ENCODE measurements at places on chromosomes 11 and 22. TPM values are rescaled to one million over a fixed set of nuclear protein-coding genes. Genes with fewer than 3 reads are reported as not detected.

- no peak for DNase-seq
Measured at GRCh38 chr11:113411536-113411935, 24.0 kb downstream of the ANKK1 start.

GRCh38 chr11:126360049-126360446 lies 4.6 kb downstream of the ST3GAL4 start:
- DNase-seq, result no peak

DNA sequence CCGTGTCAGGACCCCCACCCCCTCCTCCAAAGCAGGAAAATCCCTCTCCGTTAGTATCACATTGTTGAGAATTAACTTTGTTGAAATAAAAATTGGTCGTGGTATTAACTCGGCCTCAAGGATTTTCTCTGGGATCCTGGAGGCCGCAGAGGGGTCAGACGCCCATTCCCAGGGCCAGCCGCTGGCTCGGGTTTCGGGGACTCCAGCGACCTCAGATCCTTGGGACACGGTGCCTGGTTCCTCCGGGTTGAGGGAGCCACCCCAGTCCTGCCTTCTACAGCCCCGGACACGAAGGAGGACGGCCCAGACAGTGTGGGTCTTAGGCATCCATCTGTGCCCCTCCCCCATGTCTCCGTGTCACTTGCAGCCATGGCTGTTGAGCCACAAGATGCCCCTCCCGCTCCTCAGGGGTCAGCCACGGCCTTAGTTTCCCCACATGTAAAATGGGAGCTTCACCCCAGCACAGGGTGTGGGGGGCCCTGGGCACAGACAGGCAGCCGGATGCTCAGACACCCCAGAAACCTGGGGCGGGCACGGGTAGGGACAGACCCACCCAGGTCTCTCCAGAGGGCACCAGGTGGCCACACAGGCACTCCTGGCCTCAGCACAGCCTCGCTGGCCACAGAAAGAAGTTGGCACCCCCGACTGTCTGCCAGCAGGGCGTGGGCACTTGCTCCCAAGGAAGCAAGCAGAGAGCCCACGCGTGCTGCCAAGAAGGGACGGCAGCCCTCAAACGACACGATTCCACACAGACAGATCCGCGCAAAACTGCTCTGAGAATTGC lies 15.5 kb downstream of the GP1BB start:
- DNase-seq, result no peak

DNA sequence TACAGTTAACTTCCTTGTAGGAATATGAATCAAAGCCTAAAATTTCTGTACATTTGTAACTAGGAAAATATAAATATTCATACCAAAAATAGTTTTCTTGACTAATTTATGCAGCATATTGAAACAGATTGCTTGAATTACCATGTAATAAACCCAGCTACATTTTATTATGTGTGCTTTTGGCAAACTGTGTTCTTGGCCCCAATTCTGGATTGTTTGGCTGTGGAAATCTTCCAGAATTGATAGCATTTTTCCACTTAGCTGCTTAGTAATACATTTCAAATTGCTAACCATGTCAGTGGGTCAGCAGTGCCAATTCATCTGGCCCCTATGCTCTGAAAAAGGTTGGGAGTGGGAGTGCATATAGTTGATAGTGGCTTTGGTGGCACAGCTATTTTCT lies 32.3 kb downstream of the PDHX start:
- DNase-seq, result no peak

DNA sequence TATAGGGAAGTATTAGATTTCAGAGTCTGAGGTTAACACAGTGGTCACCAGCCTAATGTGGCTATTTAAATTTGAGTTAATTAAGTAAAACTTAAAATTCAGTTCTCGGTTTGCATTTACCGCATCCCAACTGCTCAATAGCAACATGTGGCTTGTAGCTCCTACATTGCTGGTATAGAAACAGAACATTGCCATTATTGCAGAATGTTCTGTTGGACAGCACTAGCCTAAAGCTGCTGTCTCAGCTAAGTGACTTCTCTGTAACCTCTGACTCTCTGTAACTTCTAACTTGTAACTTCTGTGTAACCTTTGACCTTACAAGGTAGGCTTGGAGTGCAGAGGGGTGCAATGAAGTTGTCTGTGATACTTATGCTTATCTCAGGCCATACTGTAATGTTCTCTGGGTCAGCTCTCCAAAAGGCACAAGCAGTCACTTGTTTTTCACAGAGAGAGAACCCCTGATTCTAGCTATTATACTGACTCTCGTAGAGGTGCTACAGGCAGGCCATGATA lies 78.7 kb downstream of the ZNRF3 start:
- no peak for DNase-seq

DNA sequence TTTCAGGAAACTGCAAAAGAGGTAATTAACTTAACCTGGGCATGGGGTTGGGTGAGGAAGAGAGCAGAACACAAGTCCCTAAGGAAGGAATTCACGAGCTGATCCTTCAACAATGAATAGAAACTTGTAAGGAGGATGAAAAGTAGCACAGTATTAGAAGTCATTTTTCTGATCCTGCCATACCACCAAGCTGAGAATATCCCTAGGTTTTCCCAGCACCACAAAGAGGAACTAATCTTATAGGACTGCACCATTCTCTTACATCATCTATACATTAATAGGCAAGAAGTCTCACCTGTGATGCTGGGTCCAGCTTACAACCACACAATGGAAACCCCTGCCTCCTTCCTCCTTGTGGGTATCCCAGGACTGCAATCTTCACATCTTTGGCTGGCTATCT lies at the start of gene OR52I1:
Gene OR52I1, plus strand, starts transcription at position 301 of the 400 bp plus-strand sequence. Its CDS starts 0 bp downstream, at position 301.
- DNase-seq, result no peak

DNA sequence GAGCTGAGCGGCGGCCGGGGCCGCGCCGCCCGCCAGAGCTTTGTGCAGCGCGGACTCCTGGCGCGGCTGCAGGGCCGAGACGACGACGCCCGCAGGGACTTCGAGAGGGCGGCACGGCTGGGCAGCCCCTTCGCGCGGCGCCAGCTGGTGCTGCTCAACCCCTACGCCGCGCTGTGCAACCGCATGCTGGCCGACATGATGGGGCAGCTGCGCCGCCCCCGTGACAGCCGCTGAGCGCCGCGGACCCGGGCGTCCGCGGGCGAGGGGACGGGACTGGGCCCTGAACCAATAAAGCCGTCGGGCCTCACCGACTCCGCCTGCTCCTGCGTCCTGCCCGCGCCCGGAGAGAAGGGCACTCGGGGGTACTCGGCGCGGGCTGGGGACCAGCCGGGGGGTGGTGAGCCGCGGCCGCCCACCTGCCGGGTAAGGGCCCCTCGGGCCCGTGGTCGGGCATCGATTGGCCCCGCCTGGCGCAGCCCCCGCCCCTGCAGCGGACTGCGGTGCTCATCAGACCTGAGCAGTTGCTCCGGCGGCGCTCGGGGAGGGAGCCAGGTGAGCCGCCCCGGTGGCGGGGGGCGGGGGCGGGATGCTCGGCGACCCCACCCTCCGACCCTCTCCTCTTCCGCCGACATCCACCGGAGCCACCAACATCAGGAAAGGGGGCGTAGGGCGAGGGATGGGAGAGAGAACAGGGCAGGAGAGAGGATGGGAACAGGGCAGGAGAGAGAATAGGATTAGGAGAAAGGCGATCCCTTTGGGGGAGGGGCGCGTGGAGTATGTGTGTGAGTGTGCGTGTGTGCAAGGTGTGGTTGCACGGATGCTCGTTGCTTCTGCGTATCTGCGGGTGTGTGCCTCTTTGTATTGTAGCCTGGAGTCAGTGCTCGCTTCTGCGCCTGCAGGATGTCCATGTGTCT lies at the start of gene TMEM25:
Gene TMEM25, plus strand, starts transcription at position 510 of the 914 bp plus-strand sequence. CDS start 610 bp downstream, outside the sequence.
- DNase-seq, result peak; percentile 75

DNA sequence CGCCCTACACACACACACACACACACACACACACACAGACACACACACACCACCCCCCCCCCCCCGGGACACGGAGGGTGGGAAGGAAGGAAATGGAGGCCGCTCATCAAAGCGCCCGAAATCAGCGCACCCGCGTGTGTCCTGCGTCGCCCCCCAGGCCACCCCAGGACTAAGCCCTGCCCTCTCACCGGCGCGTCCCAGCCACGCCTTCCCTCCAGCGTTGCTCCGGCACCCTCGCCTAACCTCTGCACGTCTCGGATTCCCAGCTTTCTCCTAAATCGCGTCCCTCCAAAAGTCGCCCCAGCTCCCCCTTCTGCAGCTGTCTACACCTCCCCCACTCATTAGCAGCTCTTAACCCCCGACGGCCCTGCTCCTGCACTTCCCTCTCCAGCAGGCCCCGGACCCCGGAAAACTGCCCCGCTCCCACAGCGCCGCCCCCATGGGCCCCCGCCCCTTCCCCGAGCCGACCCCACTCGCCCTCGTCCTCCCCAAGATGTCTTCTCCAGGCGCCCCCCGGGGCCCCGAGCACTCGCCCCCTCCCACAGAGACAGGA lies 557 bp downstream of the PACSIN2 start:
- DNase-seq, result peak; percentile 73

- DNase-seq, result no peak
Measured at GRCh38 chr22:20964799-20965103, 2.3 kb upstream of the AIFM3 start.

DNA sequence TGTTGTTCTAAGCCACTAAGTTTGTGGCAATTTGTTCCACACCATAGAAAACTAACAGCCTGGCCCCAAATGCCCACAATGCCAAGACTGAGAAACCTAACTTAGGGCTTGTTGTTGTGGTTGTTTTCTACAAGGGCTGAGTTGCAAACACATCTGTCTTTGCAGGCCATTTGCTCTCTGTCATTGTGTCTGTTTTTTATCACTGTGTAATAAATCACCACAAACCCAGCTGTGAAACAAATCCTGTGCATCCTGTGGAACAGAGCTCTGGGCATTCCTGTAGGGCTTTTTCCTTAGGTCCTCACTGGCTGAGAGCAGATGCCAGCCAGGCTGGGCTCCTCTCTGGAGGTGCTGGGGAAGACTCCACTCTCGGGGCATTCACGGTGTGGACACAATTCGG lies 15.7 kb upstream of the SYT8 start:
- no peak for DNase-seq

- DNase-seq, result no peak
Measured at GRCh38 chr11:91239359-91239758, 985.3 kb upstream of the FAT3 start.

GRCh38 chr11:11935536-11935935 lies 72.9 kb downstream of the DKK3 start:
- no peak for DNase-seq

DNA sequence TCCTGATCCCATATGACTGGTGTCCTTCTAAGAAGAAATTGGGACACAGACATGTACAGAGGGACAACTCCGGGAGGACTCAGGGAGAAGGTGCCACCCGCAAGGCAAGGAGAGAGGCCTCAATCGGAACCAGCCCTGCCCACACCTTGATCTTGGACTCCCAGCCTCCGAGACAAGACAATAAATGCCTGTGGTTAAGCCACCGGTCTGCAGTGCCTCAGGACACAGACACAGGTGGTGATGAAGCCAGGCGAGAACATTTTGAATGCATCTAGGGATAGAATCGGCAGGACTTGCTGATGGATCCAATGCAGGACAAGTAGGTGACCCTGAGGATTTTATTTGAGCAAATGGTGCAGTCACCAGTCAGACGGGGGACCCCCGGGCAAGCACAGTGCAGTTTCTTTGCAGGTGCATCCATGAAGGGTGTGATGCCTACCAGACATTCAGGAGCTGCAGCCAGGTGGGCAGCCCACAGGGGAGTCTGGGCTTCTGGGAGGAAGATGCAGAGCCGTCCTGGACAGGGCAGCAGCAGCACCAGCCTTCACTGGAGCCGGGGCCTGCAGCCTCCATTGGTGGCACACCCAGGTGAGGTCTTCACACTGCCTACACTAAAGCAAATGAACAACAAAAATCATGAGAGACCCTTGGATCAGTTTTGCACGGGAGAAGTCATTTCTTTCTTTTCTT lies 20.2 kb upstream of the SEPTIN5 start:
- DNase-seq, result no peak

DNA sequence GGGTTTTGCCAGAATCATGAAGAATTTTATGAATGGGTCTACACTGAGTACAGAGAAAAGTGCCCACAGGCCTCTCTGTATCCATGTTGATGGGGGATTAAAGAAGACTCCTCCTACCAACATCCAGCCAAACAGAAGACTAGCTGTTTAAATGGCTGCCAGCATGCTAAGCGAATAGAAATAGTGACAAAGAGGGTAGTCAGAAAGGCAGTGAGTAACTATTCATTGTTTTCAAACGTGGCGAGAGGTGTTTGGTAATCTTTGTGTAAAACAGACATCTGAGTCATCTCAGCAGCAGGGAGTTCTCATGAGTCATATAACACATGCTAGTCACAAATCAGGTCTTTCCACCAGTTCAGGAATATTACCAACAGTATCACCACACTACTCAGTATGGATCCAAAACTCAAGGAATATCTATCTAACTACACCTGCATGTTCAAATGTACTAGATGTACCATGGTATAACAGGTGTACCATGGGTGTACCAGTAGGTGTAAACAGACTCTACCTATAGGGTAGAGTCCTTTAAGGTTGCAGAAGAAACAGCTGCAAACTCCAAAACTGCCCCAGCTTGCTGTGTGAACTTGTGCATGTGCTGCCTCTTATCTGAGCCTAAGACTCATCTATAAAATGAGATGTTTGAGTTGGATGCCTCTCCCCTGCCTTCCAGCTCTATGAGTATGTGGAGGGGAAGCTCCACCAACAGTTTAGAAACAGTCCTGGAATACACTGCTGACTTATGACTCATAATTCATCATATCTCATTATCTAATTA lies 82.0 kb downstream of the SLC1A2 start:
- DNase-seq, result no peak

- DNase-seq, result peak; percentile 50
Measured at GRCh38 chr22:28075358-28075981, 156.4 kb upstream of the PITPNB start.

DNA sequence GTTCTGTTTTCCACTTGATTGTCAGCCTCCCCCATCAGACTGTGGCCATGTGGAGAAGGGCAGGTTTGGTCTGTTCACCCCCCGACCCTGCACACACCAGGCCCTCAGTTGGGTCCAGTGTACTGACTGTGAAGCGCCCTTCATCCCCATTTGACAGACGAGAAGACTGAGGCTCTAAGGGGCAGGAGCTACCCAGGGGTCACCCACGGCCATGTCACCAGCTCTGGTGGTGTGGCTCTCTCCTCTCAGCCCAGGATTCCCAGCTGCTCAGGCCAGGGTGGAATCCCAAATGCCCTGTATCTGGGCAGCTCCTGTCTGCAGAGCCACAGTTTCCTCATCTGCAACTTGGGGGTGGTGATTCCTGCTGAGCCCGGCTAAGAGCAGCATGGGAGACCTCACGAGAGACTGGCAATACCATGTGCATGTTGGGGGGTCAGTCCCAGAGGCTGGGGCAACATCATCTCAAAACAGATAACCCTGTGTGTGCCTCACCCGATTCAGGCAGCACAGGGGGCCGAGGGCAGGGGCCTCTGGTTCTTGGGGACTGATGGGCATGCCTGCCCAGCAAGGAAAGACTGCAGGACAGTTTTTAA lies 46.6 kb downstream of the MN1 start:
- peak; percentile 27 for DNase-seq

Gene MAPK8IP2
- 1.7 TPM for total RNA-seq

Gene TEX54
- not detected for total RNA-seq

Gene CRYBA4
- not detected for total RNA-seq

Gene OOSP2
- not detected for total RNA-seq

Gene LINC01488
- not detected for total RNA-seq

Gene EML3
- 69.3 TPM for total RNA-seq

Gene CELSR1
- 51.8 TPM for total RNA-seq

Gene SCO2
- total RNA-seq, result 4.9 TPM

Gene DDX25
- not detected for total RNA-seq

Gene KRTAP5-8
- total RNA-seq, result not detected

Gene AIP
- total RNA-seq, result 85.2 TPM

Gene MYO7A
- 5.5 TPM for total RNA-seq

Gene KCNJ11
- total RNA-seq, result 4.3 TPM
